Stimulated activated CD8-positive, alpha-beta memory T cell treated with anti-CD3 and anti-CD28 coated beads, Interleukin-15, amount 100 ng/mL, for 24 hours (primary cell): ENCODE measurements at places on chromosomes 2 and 18.

DNA sequence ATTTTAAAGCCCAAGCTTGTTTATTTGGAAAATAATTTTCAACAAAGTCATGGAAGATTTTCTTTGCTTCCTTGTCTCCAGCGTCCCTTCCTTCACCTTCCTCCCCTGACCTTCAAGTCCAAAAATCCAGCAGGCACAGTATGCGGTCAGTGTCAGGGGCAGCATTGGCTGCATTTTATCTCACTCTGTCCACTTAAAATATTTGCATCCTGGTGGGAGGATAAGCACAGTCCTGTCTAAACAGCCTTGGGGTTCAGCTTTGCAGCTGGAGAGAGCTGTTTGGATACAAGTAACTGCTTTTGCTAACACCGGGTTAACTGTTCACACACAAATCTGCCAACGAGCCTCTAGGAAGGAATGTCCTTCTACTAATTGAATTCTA lies 318.1 kb downstream of the PDE11A start:
- no peak for DNase-seq

DNA sequence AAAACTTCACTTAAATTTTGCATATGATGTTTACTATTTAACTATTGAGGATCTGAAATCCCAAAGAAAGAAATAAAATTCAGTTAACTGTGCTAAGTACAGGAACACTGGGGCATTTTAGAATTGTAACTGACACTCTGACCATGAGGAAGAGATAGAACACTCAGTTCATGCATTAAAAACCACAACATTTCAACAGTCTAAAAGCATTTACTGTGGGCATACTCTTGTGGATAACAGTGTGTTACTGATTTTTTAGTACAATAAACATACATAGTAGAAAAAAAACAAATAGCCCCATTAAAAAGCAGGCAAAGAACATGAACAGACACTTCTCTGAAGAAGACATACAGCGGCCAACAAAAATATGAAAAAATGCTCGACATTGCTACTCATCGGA lies 1122.7 kb upstream of the PIK3C3 start:
- DNase-seq, result no peak

DNA sequence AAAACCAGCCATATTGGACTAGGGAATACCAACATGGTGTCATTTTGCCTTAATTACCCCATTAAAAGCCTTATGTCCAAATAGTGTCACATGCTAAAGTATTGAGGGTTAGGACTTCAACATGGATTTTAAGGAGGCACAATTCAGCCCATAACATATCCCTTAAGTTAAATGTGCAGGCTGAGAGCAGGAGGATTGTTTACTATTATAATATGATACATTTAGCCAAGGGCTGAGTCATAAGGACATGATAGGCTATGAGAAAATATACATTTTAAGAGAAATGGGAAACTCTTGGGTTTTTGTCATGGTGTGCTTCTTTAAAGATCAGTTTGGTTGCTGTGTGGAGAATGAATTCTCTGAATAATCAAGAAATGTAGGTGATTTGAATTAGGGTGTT lies 136.8 kb downstream of the RDH14 start:
- no peak for DNase-seq

- no peak for DNase-seq
These were observed 77.4 kb upstream of the GPC1 start for GRCh38 chr2:240358080-240358479.

DNA sequence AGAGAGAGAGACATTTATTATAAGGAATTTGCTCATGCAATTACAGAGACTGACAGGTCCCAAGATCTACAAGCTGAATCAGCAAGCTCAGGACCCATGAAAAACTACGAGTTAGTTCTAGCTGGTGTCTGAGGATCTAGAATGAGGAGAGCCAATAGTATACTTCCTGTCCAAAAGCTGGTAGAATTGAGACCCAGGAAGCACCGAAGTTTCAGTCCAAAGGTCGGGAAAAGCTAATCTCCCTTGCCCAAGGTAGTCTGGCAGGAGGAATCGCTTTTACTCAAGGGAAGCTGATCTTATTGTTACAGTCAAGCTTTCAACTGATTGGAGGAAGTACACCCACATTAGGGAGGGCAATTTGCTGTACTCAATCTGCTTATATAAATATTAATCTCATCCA lies 389.6 kb downstream of the ADCYAP1 start:
- DNase-seq, result no peak

- no peak for DNase-seq
These were observed 49.9 kb upstream of the GALR1 start for GRCh38 chr18:77199707-77200106.

DNA sequence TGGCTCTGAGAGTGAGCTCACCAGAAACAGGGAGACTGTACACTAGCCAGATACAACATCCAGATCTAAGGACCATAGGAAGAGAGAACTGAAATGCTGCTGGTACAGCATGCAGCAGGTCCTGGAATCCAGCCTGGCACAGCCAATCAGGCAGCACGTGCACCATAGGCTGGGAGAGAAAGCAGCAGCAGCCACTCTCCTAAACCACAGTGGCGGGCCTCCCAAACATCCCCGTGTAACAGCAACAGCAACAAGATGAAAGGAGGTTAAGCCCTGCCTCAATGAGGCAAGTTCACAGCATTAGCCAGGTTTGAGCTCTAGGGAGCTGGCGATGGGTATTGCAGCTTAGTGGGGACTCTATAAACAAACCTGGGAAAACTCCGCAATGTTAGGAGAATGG lies 192.0 kb downstream of the EPHA4 start:
- DNase-seq, result no peak
